ENCODE measurements at places on chromosomes 5 and 9.

GRCh38 chr5:39209924-39210323 is 9.4 kb downstream of the FYB1 start:
- no peak for DNase-seq

- no peak for DNase-seq
Observed at GRCh38 chr5:39187831-39188731, 31.3 kb downstream of the FYB1 start.

DNA sequence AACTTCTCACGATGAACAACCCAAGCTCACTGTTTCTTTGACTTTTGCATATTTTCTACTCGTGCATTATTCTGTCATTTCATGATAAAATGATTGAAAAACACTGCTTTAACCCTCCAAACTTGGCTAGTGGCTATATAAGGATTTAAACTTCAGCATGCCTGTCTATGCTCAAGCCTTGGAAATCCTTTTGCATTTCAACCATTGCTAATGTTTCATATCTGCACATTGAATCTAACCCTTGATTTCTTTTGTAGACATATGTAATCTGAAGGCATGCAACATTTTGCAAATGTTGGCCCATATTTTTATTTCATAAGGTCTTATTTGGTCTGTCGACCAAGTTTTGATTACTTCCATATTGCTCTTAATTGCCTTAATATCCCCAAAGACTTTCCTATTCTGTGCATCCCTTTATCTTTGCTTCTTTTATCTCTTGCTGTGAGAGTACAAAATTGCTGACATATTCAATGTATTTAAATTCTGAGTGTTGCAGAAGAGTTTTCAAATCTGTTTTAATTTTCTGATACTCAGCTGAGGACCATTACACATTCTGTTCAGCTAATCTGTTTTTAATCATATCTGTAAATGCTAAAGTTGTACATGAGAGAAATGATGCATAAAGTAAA is 403.7 kb upstream of the ZNF608 start:
- no peak for DNase-seq

DNA sequence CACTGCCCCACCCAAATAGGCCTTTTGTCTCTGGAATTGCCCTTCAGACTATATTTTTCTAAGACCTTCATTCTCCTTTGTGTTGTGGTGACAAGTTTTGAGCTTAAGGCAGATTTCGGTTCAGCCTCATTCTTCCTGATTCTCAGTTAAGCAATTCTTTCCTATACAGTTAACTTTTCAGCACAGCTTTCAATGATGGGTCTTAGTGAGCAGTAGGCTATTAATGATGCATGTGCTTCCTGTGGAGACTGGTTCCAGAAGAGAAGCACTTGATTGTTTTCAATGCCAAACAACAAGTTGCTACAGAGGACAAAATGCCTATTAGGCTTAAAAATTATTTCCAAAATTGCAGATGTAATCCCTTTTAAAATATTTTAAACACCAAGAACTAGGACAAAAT is 47.7 kb upstream of the TLX3 start:
- DNase-seq = no peak

GRCh38 chr5:14110196-14110595 is 32.9 kb upstream of the TRIO start:
- DNase-seq = no peak

DNA sequence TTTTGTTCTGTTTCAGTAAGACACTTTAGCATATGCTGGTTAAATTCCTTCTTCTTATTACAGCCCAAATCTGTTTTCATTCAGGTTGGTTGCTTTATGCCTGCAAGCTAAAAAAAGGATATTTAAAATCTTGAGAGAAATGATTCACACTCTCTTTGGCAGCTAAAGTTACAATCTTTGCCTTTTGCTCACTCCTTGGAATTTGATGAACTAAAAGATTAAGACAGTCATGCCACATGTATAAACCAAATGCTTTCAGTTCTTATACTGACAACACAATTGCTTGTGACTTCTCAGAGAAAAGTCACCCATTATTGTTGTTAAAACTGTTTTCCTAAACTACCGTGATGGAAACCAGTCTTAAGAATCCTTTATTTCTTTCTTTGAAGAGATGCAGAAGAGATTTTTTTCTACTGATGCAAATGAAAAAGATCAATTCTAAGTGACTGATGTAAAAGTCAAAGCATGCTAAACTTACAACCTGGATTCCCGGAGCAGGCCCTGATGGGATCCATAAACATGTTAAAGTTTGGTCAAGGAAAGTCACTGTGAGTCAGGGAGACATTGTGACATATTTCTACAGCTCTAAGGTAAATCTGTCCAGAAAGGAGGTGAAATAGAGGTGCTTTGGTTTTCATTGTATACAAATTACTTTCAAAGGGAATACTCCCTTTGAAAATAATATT is 144.2 kb upstream of the CDH10 start:
- no peak for DNase-seq

DNA sequence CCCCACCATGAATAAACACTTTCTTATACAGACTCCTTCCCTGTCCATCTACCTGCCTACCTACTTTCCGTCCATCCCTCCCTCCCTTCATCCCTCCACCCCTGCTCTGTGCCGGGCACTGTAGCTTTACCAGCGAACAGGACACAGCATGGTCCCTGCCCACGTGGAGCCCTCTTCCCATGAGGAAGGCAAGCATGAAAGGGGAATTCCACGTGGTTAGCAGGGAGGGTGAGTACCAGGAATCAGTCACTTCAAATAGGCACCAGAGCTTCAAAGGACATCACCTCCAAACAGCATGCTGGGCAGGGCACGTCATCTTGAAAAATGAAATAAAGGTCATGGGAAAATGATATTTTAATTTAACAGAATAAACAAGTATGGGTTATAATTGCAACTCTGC is 35.0 kb upstream of the TDRD7 start:
- no peak for DNase-seq

Measured in LoVo (cell line).